ENCODE measurements at places on chromosomes 7 and 10.

- ATAC-seq, result no peak
Measured at GRCh38 chr10:78545756-78546155, 512.1 kb downstream of the RPS24 start.

DNA sequence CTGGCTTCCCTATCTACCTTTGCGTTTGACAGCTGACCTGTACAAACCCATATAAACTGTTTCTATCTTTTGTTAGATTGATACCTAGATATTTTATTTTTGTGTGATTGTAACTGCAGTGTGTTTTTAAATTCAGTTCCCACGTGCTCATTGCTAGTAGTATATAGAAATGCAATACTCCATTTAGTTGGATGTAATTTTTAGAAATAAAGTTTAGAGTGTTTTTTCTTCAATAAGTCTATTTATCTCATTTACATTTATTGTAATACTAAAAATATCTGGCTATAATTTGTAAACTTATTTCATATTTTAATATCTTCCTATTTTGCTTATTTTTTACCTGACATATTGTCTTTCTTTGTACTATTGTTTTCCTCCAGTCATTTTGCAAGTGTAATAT is 329.7 kb upstream of the ADARB2 start:
- ATAC-seq, result no peak

DNA sequence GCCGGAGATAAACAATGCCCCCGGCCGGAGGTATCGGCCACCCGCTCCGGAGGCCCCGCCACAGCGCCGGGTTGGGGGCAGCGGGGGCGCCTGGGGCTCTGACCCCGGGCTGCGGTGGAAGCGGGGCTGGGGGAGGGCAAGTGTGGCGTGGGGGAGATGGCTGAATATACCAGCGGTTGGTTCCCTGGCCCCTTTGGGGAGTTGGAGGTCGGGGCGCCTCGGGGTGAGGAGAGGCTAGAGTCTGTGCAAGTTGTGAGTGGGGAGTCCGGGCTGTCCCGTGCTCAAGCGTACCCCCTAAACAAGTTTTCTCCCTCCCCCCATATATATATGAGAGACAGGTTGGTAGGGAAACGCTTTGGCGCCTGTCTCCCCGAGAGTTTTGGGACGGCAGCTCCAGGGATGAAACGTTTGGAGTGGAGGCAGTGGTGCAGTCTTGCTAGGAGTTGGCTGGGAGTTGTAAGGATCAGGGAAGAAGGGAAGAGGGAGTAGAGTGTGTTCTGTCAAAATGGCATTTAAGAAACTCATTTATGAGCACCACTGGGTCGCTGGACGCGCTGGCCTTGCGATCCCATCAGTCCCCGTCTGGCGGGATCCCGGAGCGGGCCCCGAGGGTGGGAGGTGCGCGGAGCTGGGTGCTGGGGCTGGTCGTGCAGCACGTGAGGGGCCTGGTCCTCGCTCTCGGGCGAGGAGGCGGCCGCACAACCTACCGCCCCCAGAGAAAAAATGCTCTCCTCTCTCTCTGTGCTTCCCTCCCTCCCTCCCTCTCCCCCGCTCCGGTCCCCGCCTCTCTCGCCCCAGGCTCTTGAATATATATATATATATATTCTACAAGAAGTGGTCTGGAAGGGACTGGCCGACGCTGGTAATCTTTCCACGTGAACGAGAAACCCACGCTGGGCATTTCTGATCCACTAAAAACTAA is 1.1 kb downstream of the TET1 start:
- ATAC-seq, result peak; percentile 28

DNA sequence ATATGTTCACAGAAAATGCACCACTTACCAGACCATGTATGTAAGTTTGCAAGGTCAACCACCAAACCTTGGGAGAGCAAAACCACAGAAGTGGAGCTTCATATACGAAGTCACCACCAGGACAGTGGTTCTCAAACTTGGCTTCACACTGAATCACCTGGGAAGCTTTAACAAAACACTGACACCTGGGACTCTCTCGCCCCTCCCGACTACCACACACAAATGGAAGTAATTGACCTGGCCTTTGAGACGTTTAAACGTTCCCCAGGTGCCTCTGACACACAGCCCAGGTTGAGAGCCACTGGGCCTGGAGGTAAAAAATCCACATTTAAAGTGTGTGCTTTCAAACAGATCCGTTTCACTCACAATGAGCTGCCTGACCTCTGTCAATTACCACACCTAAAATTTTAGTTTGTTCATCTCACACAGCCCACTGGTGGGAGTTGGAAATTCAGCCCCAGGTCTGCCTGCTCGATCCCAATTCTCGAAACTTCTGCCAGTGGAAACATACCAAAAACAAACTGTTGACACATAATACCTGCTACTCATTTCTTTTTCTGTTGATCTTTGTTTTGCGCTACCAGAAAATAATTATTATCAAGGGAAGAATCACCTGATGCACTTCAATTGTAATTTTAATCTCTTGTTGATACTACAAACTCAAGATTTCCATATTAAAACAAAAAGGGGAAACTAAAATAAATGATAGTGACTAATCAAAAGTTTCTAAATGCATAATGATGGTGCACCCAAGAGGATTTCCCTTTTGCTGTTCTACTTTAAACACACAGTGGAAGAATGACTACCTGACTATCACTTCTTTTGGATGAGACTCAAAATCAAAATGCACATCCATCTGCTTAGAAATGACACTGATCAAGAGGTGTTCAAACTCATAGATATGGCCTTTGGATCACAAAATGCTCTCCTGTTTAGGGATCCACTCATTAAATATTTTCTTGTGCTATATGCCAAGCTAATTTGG is 26.6 kb downstream of the CDNF start:
- no peak for ATAC-seq
